WTC11 (cell line): ENCODE measurements at places on chromosomes 2 and 18.

- no peak for DNase-seq
Measured at GRCh38 chr2:177229442-177230242, 17.0 kb downstream of the HNRNPA3 start.

- DNase-seq, result no peak
Measured at GRCh38 chr2:88184762-88185161, 14.6 kb downstream of the THNSL2 start.

DNA sequence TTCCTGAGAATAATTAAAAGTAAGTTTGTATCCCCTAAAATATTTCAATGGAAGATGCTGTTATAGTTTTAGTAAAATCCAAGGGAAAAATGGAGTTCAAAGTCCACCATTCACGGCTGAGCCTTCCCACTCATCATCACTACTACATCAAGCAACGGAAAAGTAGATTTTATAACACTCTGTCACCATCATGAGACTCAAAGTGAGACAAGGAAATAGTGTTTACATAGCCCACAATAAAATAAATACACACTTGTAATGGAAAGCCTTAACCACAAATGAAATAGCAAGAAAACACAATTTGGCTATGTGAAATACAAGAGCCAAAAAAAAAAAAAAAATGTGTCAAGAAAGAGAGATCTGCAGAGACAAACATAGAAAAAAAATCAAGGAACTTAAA, 569.9 kb upstream of the REG3G start:
- DNase-seq, result no peak

DNA sequence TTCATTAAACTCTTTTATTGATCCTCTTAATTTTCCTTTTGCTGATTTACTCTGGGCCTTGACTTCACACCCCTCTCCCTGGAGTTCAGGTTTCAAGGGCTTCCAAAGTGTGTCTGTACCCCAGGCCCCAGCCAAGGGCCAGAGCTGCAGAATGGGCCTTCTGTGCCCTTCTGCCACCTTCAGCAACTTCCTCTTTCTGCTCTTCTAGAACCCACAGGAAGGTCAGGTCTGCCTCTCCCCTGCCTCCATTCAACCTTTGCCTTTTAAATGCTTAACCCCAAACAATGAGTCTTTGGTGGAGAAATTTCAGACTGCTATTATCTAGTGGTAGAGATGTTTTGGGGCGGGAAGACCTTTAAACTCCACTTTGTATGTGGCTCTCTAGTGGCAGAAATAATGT, 63.1 kb downstream of the TSN start:
- no peak for DNase-seq

- no peak for DNase-seq
Measured at GRCh38 chr2:24892928-24893327, 27.1 kb downstream of the ADCY3 start.

- peak; percentile 74 for DNase-seq
Measured at GRCh38 chr18:13800505-13801259, 23.3 kb upstream of the MC5R start.

- no peak for DNase-seq
Measured at GRCh38 chr2:143229411-143229810, 100.2 kb downstream of the ARHGAP15 start.

GRCh38 chr2:239778861-239779558, 246.1 kb downstream of the NDUFA10 start:
- DNase-seq, result no peak

DNA sequence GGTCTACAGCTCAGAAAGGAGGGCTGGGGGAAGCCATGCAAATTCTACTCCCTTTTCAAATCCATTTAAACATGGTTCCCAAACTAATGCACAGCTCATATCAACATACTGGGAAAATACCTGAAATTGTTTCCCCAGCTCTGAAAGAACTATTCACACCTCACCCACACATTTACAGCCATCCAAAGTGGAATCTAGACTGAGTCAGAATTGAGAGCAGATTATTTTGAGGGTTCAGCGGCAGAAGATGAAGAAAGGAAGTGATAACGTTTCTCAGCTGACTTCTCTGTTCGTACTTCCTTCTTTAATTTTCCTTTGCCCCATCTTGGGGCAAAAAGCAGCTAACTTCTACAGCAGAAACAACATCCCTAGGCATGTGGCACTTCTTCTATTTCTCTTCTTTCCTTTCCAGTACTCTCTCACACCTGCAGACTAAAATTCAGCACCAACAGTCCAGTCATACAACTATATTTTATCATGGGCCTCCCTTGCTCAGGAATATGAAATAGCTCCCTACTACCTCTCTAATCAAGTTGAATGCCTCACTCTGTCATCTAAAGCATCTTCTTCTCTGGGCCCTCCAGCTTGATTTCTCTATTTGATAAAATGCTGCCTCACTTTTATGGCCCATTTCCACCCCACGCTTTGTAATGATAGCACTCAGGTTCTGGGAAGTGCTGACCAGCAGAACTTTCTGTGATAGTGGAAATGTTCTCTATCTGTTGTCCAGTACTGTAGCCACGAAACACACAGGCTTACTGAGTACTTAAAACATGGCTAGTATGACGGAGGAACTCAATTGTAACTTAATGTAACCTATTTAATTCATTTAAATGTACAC, 35.9 kb downstream of the ARHGAP25 start:
- no peak for DNase-seq

GRCh38 chr2:66696374-66696773, 261.4 kb downstream of the MEIS1 start:
- DNase-seq, result no peak

DNA sequence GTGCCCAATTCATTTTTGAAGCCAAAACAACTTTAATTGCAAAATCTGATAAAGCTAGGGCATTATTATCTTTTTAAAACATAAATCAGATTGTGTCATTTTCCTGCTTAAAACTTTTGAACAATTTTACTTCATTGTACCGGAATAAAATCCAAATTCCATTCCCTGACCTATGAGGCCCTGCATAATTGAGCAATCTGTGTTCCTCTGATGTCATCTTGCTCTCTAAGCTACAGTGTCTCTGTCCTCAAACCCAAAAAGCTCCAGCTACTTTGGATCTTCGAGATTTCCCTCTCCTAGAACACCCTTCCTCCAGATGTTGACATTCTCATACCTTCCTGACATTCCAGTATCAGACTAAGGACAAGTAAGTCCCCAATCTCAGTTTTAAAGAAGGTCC, 395.9 kb downstream of the LRATD1 start:
- DNase-seq, result no peak

DNA sequence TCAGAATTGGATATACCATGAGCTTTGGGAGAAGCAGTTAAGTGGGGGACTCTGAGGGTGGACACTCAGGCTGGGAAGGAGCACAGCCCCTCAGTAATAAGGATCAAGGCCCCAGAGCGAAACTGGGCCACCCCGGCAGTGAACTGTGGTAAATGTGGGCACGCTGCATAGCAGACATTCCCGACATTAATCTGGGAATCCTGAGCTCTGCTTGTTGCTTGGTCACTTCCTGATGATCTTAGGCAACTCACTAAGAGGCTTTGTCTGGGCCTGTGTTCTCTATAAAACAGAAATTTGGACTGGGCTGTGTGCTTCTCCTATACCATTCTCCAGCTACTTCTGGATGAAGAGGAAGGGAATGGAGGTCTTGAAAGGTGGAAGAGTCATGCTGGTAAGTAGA, 4.8 kb downstream of the TGFBRAP1 start:
- DNase-seq, result no peak

- no peak for DNase-seq
Measured at GRCh38 chr2:185640588-185640987, 98.0 kb upstream of the FSIP2 start.

DNA sequence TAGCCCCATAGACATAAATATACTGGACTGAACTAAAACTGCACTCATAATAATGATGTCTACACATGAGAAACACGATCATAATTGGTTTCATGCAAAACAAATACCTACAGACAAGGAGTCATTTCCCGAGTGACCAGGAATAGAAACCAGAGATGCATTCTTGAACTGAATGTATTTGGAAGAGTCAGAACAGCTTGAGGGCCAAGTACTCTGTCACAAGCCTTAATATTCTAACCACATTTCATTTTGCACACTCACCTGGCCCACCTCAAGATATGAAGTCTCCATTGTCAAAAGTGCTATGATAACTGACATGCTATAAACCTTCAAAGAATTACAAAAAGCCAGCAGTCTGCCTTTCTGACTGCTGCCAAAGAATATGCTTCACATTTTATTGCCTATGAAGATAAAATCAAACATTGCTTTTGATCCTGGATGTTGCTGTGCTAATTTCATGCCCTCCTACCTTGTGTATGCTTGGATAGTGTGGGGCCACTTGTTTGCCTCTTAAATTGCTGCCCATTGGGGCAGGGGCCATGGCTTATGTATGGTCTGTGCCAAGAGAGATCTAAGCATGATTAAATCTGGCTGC, 18.9 kb upstream of the ASAP2 start:
- DNase-seq, result no peak

DNA sequence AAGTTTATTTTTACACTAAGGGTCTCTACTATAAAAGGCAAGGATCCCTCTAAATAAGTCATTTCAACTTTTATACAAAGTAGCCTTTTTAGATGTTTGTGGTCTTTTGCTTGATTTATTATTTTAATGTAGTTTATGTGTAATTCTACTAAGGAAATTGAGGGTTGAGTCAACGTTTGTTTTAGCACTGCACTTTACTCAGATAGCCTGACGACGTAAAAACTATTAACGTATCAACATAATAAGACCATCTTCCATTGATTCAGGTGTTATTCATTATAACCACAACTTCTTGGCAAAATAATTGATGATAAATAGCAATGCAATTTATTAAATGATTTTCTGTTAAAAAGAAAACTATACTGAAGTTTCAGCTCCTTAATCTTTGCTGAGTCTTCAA, 1103.6 kb upstream of the ACVR2A start:
- DNase-seq, result no peak

- DNase-seq, result no peak
Measured at GRCh38 chr2:31070339-31071125, 67.7 kb downstream of the GALNT14 start.

GRCh38 chr2:10385933-10386773, 62.0 kb downstream of the ODC1 start:
- no peak for DNase-seq

DNA sequence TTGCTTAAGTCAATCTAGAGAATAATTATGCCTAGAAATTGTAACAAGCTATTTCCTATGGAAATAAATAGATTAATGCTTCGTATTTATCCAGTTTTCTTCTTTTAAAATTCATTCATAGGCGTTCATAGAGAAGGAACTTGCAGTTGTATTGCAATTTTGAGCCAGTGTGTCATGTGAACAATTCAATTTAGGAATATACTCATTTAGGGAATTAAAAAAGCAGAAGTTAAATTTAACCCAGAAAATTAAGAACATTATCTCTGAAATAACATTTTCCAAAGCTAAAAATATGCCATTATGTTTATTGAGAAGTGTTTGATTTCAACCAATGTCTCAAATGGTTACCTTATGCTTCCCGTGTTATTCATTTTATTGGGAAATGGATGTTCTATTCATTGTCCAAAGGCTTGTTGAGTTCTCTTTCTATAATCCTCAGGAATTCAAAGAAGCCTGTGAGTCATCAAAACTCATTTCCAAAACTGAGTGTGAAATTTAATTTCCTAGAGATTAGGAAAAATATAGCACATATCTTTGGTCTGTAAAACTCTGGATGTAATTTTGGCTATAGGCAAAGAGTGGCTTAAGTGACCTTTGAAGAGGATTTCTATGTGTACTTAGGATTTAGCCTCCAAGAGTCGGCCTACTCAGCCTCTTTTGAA, 99.7 kb downstream of the SLC8A1 start:
- no peak for DNase-seq

GRCh38 chr2:241135737-241136136, 13.5 kb downstream of the PASK start:
- no peak for DNase-seq

GRCh38 chr2:57402755-57403154, 643.9 kb upstream of the VRK2 start:
- DNase-seq, result no peak

DNA sequence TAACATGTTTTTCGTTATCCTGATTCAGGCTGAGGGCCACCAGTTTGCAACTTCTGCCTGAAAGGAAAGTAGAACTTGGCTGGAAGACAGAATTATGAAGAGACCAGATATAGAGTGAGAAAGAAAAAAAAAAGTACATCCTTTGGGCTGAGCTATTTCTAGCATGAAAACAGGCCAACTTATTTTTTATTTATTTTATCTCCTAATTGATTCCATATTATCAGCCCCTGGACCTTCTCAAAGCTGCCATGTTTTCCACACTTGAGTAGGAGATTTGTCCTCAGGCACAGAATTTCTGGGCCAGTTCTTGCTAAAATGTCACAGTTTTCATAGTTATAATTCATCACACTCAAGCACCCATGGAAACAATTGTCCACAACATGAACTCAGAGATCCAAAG, 586.8 kb upstream of the CNTNAP5 start:
- DNase-seq, result no peak

DNA sequence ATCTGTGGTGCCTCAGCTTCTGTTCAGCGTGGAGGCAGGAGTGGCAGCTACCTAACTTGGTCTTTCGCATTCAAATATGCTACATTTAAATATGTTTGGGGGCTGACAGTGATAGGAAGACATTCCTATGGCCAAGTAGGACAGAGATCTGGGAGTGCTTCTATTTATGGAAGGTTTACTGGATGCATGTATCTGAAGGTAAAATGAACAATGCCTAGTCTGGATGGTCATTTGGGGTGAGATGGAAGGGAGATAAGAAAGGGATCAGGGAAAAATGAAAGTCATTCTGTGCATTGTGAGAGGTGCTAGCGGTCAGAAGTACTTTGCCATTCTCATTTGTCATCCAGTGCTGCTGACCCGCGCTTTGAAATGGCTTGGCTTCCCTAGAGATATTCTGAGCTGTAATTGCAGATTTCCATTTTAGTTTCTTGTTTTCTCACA, 300.9 kb upstream of the FBXO11 start:
- no peak for DNase-seq

DNA sequence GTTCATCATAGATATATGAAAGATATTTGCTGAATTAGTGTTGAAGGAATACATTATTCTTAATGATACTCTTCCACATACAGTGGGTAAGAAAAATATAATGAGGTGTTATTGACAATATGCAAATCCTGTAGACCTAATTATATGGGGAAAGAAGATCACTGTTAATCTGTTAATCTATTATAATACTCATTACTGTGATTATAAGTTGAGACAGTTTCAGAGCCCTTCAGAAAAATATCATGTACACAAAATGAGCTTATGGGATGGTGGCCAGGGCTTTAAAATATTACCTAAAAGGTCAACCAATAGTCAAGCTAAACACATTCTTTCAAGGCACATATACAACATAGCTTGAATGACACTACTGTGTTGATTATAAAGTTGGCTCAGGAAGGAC, 163.5 kb downstream of the NOL4 start:
- no peak for DNase-seq

- DNase-seq, result no peak
Measured at GRCh38 chr2:45886171-45886663, 234.7 kb downstream of the PRKCE start.
